ENCODE measurements at places on chromosomes 11 and 22. TPM values are rescaled to one million over a fixed set of nuclear protein-coding genes. Genes with fewer than 3 reads are reported as not detected.

Gene TNNT3
- total RNA-seq: 10.3 TPM

- no peak for DNase-seq
Observed at GRCh38 chr11:68796801-68797200, 44.9 kb downstream of the CPT1A start.

DNA sequence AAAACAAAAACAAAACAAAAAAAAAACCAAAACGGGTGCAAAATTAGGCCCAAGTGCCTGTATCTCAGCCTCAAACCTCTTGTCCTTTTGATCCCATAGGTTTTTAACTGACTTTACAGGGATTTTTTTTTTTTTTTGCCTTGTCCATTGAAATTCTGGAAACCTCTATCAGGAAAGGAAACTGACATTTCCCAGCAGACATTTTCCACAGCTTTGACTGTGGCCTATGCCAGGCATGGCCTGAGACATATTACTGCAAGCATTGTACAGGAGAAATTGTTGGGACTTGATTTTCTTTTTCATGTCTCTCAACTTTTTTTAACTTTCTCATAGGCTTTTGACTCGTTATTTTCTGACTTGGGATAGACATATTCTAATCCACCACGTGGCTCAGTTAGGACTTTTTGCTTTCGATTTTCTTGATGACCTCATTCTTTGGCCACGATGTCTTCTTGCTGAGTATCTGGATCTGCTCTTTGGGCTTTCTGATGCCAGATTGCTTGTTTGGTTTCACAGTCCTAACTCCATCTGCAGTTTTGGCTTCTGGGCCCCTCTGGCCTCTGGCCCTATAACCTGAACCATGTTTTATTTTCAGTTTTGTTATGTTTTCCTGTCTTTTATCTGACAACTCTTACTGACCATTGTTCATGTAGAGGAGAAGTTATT is 336.1 kb upstream of the C11orf87 start:
- no peak for DNase-seq

GRCh38 chr11:3043315-3043871 is 13.8 kb downstream of the CARS1 start:
- DNase-seq: no peak

DNA sequence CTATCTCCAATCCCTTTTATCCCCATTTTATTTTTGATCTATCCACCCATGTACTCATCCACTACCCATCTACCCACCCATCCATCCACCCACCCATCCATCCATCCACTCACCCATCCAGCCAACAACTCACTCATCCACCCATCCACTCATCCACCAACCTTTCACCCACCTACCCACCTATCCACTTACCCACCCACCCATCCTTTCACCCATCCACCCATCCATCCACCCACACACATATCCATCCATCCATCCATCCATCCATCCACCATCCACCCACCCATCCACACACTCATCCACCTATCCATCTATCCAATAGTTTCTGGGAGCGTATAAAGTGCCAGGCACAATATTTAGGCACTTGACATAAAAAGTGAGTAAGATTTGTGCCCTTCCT is 39.2 kb upstream of the NFAM1 start:
- DNase-seq: no peak

Gene OR52E8
- not detected for total RNA-seq

DNA sequence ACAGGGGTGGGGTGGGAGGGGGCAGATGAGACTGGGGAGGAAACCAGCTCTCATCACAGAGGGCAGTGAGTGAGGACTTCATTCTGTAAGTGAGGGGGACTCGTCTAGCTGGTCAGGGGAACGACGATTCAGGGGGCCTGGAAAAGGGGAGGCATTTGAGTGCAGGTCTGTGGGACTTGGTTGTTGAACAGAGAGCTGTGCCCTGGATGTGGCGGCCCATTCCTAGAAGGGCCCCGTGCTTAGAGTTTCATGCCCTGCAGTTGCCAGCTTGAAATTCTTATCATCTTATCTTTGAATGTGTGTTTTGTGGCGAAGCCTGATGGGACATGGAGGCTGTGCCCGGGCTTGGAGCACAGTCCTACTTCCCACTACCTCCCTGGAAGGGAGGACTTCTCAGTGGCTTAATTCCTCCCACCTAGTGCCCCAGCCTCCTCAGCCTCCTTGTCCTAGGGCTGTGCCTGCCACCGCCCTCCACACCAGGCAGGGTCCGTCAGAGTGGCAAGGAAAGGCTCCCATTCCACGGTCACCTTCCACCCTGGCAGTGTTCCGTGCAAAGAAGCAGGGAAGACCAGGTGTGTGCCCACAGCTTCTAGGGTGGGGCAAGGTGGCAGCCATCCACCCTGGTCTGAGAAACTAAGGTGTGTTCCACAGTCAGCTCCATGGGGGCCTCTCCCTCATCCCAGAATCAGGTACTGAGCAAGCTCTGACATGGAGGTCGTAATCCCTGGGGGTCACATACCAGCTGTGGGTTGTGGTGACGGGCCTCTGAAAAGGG is 59.7 kb upstream of the LMO1 start:
- no peak for DNase-seq

GRCh38 chr11:31355817-31356216 is 13.7 kb downstream of the DCDC1 start:
- DNase-seq: no peak

- no peak for DNase-seq
Observed at GRCh38 chr11:13734530-13734929, 66.1 kb downstream of the FAR1 start.

- DNase-seq: no peak
Observed at GRCh38 chr11:103325686-103326069, 216.5 kb downstream of the DYNC2H1 start.

GRCh38 chr11:122050021-122050690 is 65.9 kb downstream of the BLID start:
- DNase-seq: no peak

DNA sequence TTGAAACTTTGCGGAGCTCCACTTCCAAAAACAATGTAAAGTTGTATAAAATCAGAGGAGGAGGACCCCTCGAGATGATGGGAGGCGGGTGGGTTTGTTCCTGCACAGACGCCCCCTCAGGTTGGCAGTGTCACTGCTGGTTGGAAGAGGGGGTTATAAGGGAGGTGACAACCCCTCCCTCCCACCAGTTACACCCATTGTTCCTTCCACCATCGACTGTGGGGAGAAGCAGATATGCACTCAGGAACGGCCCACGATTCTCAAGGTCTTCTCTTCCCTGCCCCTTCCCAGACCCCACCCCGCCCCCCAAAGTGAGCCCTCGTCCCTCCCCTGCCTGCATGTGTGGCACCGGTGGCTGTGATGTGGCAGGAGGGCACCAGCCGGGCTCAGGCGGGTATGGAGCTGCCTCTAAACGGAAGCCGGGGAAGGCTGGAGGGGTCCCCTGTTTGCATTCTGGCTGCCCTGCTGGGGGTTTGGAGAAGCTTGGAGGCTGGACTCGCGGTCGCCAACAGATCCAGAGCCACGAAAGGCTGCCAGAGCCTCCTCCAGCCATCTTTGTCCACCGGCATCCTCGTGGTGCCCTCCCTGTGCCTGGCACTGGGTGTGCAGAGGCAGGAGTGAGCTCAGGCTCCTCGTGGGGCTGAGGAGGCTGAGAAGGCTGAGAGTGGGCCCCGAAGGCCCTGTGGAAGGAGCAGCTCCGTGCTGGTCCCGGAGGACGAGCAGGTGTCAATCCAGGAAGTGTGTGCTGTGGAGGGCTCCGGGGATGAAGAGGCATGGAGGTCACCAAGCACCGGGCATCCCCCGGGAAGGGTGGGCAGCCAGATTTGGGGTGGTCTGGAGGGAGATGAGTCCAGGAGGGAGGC is 778 bp downstream of the KDELR3 start:
- peak; percentile 53 for DNase-seq

GRCh38 chr11:133693110-133693509 is 152.2 kb downstream of the SPATA19 start:
- DNase-seq: no peak

- DNase-seq: no peak
Observed at GRCh38 chr11:15266999-15267398, 152.3 kb downstream of the INSC start.

GRCh38 chr11:2249189-2249916 is 21.0 kb downstream of the ASCL2 start:
- no peak for DNase-seq

DNA sequence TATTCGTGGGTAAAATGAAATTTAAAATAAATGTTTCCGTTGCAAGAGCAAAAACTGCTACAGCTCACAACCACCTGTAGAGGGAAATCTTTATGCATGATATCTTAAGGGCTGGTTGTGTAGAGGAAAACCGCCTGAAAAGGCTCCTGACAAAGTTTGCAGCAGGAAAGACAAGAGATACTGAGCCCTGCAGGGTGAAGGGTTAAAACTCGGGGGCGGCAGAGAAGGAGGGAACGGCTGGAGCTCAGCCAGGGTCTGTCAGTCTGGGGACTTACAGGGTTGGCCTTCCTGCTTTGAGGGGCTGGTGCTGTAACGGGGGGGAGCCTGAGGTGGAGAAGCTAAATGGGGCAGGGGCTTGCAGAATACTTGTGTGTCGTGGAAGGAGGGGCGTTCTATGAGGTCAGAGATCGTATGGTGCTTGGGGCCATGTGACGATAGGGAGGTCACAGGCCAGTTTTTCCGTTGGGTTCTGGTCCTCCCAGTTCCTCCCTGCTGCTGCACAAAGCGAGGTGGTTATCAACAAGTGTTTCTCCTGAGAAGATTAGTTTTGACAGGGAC is 122.9 kb upstream of the HSD17B12 start:
- no peak for DNase-seq

DNA sequence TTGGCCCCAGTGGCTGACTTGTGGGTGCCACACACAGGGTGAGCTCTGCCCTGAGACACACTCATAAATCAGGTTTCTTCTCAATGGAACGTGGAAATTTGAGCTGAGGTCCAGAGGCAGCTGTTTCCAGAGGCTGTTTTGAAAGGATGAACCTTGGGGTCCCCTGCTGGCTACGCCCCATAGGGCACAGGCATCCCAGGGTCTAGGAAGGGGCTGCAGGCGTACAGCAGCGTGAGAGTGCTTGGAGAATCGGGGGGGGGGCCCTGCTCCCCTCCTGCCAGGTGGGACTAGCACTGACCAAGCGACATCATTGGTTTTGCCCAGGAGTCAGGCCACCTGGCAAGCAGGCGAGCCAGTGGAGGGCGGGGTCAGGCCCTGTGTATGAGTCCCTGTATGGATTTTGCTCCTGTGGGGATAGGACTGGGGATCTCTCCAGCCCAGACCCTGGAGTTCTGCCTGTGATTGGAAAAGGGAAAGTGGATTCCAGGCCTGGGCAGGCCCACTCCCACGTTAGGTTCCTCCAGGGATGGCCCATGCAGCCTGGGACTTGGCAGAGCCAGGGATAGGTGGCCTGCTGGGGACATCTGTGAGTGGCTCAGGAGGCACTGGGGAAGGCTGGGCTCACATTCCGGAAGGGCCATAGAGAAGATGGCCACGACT is 61.0 kb downstream of the FBXO7 start:
- DNase-seq: no peak

DNA sequence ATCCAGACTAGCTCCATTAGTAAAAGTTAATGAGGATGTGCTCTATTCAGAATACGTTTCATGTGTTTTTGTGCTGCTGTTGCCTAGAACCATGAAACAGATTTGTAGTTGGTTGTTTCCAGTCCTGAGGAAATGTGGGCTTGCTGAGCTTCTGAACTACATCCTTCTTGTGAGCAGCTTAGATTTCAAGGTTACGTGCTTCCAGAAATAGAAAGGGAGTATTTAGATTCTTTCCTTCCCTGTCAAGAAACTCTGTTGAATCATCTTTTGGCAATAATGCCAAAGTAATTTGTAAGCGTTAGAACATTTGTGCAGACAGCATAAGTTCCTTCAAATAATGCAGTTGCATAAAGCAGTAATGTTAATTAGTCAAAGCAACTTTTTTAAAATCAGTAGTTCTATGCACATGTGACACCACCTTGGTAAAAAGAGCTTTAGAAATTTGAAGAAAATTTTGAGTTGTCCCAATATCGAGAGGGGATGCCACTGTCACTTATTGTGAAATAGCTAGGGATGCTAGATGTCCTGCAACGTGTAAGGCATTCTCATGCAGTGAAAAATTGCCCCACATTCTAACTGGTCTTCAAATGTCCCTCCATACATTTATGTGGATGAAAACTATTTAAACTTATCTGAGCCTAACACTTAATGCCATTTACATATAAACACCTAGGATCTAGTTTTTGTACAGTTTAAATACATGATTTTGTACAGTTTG is 169.6 kb downstream of the ETS1 start:
- no peak for DNase-seq

GRCh38 chr11:111135778-111136570 is 109.6 kb upstream of the POU2AF2 start:
- DNase-seq: no peak

DNA sequence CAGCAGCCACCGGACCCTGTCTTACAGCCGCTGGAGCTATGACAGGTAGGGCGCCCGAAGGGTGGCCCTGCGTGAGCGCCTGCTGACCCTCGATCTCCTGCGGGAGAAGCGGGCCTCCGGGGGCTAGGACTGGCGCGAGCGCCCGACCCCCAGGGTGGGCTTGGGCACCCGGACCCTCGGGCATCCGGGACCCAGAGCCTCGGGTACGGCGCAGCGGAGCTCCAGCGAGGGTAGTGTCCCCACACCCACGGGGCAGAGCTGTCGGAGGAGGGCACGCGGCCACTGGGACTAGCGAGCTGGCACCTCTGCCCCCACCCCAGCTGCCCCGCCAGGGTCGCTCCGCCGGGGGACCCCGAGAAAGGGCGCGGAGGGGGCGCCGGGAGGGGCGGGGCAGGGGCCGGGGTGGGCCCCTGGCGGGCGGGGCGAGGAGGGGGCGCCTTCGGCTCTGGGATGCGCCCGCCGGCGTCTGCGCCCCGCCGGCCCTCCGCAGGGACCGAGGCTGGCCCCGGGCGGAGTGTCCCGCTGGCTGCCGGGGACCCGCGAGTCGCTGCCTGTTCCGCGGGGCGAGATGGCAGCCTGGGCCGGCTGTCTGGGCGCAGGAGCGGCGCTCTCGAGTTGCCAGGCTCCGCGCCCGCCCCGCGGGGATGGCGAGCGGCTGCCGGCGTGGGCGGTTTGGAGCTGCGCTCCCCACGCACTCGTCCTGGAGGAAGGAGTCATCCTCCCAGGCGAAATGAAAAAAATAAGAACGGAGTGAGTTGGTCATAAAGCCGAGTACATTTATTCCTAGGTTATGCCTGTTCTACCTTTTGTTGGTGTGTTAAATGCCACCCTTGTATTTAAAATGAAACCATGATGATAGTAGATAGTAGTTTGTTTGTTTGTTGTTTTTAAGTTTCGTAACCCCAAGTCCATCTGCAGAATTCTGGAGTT is 32.4 kb downstream of the EIF3F start:
- peak; percentile 19 for DNase-seq

Gene MTFP1
- 68.3 TPM for total RNA-seq
